Epithelial cell of alveolus of lung (primary cell): ENCODE measurements at places on chromosomes 1 and 21. TPM values are rescaled to one million over a fixed set of nuclear protein-coding genes. Genes with fewer than 3 reads are reported as not detected.

Gene ITLN1
- not detected in 2 replicates for total RNA-seq

Gene LCE1D
- total RNA-seq = not detected in 2 replicates

Gene KMO
- not detected in 2 replicates for total RNA-seq

Gene MMEL1
- 0.32 and 0.39 TPM in 2 replicates for total RNA-seq

Gene DHDDS
- total RNA-seq = 27.9 and 44.2 TPM in 2 replicates

Gene DYNLT5
- total RNA-seq = 0.78 TPM in 1 of 2 replicates, not detected in the other

Gene CFAP107
- total RNA-seq = not detected in 2 replicates

Gene CHIA
- total RNA-seq = not detected in 2 replicates

Gene FRRS1
- 5.0 and 7.4 TPM in 2 replicates for total RNA-seq

Gene TLR5
- 0.08 and 0.13 TPM in 2 replicates for total RNA-seq

Gene GAS5
- 536 and 1,025 TPM in 2 replicates for total RNA-seq

Gene OR2M3
- total RNA-seq = not detected in 2 replicates

Gene TRIM67
- total RNA-seq = not detected in 2 replicates

Gene SELENOF
- 189 and 214 TPM in 2 replicates for total RNA-seq

Gene LCE1E
- not detected in 2 replicates for total RNA-seq

Gene ARHGEF2
- 118 and 139 TPM in 2 replicates for total RNA-seq

Gene GPR137B
- total RNA-seq = 7.3 and 14.2 TPM in 2 replicates

Gene ATF3
- 3.6 and 9.1 TPM in 2 replicates for total RNA-seq

Gene NGF
- 1.2 TPM in 1 of 2 replicates, not detected in the other for total RNA-seq

Gene ASPM
- 14.7 and 21.7 TPM in 2 replicates for total RNA-seq

Gene CNST
- total RNA-seq = 7.9 and 13.1 TPM in 2 replicates

Gene VWA5B1
- under 0.01 TPM in 1 of 2 replicates, not detected in the other for total RNA-seq

Gene ANKRD34A
- 0.24 and 1.0 TPM in 2 replicates for total RNA-seq

Gene OVAAL
- total RNA-seq = not detected in 2 replicates

Gene ADORA1
- 0.48 and 0.52 TPM in 2 replicates for total RNA-seq

Gene KRTAP11-1
- not detected in 2 replicates for total RNA-seq

Gene RGS8
- total RNA-seq = not detected in 2 replicates

Gene KRTAP19-4
- not detected in 2 replicates for total RNA-seq

Gene THEM4
- total RNA-seq = 9.9 and 13.7 TPM in 2 replicates

Gene CDCA8
- total RNA-seq = 6.2 and 17.8 TPM in 2 replicates

Gene CRTC2
- 8.5 and 19.4 TPM in 2 replicates for total RNA-seq

Gene TCP10L
- 2.6 TPM in 1 of 2 replicates, not detected in the other for total RNA-seq

Gene TRAF3IP3
- 0.26 TPM in 1 of 2 replicates, not detected in the other for total RNA-seq

Gene CD5L
- not detected in 2 replicates for total RNA-seq

Gene EXTL1
- 0.52 and 0.56 TPM in 2 replicates for total RNA-seq

Gene ALX3
- total RNA-seq = not detected in 2 replicates

Gene PLA2G2D
- not detected in 2 replicates for total RNA-seq

Gene SFPQ
- 138 and 182 TPM in 2 replicates for total RNA-seq

Gene AMY1A
- total RNA-seq = not detected in 2 replicates

Gene EXO1
- 5.6 and 8.7 TPM in 2 replicates for total RNA-seq

Gene HTR6
- total RNA-seq = not detected in 2 replicates

Gene NIPAL3
- 19.9 and 25.2 TPM in 2 replicates for total RNA-seq

Gene GJB3
- 0.16 and 1.2 TPM in 2 replicates for total RNA-seq

Gene GABPA
- total RNA-seq = 14.2 and 25.2 TPM in 2 replicates
